ENCODE measurements at places on chromosomes 4 and X.

DNA sequence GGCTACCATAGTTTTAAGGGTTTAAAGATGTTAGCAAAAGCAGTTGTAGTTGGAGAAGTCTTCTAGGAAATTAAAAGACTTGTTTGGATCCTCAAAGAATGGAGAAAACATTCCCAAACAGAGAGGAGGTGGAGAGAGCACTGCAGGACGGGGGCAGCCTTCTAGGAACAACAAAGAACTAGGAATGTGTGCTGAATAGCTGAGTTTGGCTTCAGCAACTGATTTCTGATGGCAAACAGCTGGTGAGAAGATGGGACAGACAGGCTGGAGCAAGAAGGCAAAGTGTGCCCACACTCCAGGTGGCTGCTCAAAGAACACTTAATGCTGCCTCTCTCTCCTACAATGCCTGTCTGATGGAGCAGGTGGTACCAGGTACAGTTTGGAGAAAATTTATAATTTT lies 1331.1 kb downstream of the ADGRL3 start:
- DNase-seq: no peak

GRCh38 chr4:4387531-4388310 lies 819 bp downstream of the NSG1 start:
- peak; percentile 19 for DNase-seq

GRCh38 chr4:38751341-38752010 lies 31.3 kb downstream of the TLR10 start:
- no peak for DNase-seq

DNA sequence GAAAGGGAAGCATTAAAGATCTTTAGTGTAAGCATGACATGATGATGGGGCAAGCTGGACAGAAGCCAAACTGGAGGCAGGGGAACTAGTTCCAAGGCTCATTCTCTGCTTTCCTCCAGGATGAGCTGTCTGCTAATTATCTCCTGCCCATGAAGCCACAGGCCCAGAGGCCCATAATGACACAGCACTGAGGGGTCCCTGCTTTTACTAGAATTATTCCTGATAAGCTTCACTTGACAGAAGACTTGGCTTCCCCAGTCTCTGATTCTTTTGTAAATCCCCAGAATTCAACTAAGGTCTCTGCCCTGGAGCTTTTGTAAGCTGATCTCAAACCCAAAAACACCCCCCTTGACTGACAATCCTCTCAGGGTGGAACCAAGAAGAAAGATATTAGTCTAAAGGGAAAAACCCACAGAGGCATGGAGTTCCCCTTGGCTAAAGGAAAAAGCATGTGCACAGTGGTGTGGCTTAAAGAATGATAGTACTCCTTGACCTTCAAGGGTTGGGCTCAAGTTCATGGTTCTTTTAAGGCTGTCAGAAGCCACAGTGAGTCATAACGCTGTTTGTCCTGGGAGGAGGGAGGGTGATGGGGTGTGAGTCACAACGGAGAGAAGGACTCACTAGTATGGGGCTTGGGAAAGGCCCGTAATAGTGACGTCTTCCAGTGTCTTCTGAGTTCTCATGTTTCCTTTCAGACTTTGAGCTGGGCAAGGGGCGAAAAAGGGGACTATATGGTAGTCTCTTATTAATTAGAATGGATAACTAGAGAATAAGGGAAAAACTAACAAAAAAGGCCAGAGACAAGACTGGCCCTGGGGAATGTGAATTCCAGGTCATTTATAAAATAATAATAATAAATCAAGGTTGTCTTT lies 146.0 kb upstream of the CPEB2 start:
- no peak for DNase-seq

- no peak for DNase-seq
These were observed 107.0 kb downstream of the NDST3 start for GRCh38 chr4:118141240-118141639.

DNA sequence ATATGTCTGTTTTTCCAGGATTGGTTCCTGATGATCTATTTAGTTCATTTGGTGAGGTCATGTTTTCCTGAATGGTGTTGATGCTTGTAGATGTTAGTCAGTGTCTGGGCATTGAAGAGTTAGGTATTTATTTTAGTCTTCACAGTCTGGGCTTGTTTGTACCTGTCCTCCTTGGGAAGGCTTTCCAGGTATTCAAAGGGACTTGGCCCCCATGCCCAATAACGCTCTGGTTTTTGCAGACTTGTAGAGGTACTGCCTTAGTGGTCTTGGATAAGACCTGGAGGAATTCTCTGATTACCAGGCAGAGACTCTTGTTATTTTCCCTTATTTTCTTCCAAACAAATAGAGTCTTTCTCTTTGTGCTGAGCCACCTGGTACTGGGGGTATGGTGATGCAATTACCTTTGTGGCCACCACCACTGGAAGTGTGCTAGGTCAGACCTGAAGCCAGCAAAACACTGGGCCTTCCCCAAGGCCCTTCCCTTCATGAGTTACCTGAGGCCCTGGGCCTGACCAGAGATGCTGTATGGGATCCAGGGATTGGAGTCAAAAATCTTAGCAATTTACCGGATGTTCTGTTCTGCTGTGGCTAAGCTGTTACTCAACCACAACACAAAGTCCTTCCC lies 63.3 kb upstream of the RXFP1 start:
- no peak for DNase-seq

DNA sequence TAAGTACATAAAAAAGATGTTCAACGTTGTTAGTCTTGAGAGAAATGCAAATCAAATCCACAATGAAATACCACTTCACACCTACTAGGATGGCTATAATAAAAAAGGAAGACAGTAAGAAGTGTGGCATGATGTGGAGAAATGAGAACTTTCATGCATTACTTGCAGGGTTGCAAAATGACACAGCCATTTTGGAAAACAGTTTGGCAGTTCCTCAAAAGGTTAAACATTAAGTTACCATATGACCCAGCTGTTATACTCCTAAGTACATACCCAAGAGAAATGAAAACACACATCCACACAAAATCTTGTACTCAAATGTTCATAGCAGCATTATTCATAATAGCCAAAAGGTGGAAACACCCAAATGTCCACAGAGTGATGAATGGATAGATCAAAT lies 25.8 kb upstream of the LIMCH1 start:
- DNase-seq: no peak
